ENCODE measurements at places on chromosomes 13 and 19.

DNA sequence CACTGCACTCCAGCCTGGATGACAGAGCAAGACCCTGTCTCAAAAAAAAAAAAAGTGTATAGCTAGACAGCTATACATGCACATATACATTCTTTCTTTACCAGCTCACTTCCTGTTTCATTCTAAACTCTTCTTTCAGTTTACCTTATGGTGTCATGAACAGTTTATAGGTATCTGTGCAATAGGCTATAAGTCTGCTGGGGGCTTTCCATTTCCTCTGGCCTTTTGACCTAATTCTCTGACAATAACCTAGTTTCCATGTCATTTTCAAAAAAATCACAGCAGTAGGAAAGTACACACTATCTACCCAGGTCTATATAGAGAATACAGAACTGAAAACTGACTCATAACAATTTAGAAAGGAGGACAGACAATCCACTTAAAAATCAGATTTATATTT lies 24.4 kb upstream of the URAD start:
- no peak for DNase-seq

DNA sequence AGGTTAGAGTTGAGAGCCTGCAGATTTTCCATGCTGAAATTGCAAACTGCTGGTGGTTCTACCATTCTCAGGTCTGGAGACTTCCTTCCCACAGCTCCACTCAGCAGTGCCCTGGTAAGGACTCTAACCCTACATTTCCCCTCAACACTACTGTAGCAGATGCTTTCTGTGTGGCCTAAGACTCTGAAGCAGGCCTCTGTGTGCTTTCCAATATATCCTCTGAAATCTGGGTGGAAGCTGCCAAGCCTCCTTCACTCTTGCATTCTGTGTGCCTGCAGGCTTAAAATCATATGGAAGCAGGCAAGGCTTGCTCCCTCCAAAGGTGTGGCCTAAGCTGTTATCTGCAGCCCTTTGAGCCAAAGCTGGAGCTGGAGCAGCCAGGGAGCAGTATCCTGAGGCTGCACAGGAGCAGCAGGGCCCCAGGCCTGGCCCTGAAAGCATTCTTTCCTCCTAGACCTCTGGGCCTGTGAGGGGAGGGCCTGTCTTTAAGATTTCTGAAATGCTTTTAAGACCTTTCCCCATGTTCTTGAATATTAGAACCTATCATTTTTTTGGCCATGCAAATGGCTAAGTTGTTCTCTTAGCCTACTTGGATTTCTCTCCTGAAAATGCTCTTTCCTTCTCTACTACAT lies 134.1 kb upstream of the TSHZ3 start:
- no peak for DNase-seq

- DNase-seq, result no peak
These were observed 502.7 kb downstream of the UQCRFS1 start for GRCh38 chr19:28710278-28710677.

- peak; percentile 31 for DNase-seq
These were observed 2.5 kb downstream of the PCDH8 start for GRCh38 chr13:52845766-52846566.

GRCh38 chr13:24671386-24672113 lies 8.7 kb upstream of the ATP12A start:
- DNase-seq, result no peak

GRCh38 chr19:31553846-31554215 lies 204.6 kb upstream of the TSHZ3 start:
- DNase-seq, result no peak

All from stimulated activated CD4-positive, alpha-beta T cell treated with anti-CD3 and anti-CD28 coated beads, TNF-alpha, amount 100 ng/mL, for 48 hours (primary cell).